ENCODE measurements at places on chromosomes 3 and 15.
A peak's percentile ranks its signal among the peaks of the same experiment; 100 is the strongest.

DNA sequence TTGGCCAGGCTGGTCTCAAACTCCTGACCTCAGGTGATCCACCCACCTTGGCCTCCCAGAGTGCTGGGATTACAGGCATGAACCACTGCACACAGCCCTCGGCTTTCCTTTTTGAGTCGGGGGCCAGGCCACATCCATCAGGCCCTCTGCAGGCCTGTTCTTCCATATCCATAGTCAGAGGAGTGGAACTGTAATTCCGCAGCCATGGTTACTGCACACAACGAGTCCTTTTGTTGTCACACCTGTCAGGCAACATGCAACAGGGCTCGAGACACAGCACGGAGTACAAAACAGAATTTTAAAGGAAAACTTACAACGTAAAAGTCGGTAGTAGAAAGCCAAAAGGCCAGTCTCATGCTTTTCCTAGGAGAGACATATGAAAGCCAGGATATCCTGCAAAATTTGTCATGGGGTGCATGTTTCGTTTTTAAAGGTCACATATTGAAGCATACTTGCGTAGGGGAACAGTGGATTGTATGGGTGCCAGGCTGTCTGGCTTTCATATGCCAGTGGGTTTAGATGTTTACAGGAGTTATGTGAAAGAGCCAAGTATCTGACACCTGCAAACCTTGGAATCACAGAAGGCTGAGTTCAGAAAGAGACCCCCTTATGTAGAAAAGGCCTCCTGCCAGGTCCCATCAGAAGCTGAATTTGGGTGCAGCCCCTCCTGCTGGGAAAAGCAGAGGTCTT, 63.2 kb upstream of the LPP start:
- DNase-seq, result no peak

DNA sequence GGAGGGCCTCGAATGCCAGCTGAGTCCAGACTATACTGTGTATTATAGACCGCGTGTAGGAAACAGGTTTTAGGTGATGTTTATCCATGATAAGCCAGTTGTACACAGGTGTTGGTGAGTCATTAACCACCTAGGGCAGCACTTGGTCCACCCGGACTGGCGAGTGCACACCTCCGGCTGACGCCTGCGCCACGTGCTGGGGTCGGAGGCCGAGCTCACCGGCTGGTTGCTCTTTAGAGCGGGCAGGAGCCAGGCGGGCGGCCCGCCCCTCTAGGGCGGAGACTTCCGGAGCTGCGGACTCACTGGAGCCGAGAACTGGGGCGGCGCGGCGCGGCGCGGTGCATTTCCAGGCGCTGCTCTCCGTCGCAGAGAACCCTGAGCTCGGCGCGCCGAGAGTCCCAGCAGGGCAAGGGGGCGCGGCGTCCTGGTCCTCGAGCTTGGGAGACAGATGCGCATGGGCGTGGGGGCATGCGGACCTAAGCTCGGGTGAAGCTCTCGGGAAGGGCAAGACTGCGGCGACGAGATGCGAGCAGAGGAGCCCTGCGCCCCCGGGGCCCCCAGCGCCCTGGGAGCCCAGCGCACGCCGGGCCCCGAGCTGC, at the start of gene ESYT3:
TSS of gene ESYT3 (plus strand) at position 341 of the 599 bp plus-strand sequence. CDS start at position 524, 183 bp downstream.
- DNase-seq, result peak; percentile 5

GRCh38 chr3:57731311-57731710, 24.8 kb upstream of the SLMAP start:
- no peak for DNase-seq

GRCh38 chr15:68299436-68299835, 21.9 kb downstream of the FEM1B start:
- no peak for DNase-seq

GRCh38 chr15:31344823-31345605, 18.4 kb downstream of the KLF13 start:
- DNase-seq, result no peak

DNA sequence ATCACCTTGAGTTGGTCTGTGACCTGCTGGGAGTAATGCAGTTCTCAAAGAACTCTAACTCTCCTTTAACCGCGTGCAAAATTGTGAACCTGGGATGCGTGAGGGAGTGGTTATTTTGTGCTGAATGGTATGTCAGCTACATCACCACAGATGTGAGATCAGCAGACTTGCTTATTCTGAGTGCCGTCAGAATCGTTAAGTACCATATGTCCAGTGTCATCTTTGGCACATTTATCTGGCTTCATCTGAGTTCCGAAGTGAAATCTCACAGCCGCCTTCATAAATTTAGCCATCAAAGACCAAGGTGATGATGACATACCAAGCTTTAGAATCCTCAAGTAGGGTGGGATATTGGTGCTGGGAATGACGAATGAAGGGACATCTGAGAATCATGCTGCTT, 347.2 kb upstream of the TPRG1 start:
- DNase-seq, result no peak

DNA sequence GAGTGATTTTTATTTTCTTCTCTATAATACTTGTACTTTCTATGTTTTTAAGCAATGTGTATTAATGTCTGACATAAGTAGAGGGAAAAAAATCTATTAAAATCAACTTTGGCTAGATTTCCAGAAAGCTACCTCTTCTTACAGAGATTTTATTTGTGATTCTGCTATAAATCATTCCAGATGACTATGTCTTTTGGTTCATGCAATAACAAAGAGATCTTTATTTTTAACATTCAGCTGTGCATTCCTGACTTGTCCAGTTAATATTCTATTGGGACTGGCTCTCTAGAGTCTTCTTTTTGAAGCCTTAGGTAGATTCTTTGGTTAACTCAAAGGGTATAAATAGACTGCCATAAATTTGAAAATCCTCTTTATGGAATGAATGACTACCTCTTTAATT, 74.3 kb upstream of the ARPP21 start:
- no peak for DNase-seq

DNA sequence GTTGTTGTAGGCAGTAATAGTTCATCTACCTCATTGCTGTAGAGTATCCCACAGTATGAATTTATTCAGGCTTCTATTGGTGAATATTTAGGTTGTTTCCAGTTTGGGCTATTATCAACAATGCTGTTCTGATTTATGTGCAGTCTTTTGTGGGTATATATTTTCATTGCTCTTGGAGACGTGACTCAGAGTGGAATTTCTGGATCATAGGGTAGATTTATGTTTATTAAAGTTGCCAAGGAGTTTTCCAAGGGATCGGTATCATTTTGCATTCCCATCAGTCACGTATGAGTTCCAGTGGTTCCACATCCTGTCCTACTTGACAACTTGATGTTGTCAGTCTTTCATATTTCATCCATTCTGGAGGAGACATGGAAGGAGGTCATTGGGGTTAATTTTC, 8.4 kb upstream of the HRH1 start:
- DNase-seq, result no peak

- no peak for DNase-seq
These were observed at the start of gene HOMER2 for GRCh38 chr15:82952158-82953081. Gene HOMER2 (minus strand): TSS chr15:82952720. CDS start chr15:82952535, 185 bp downstream.

GRCh38 chr3:43288366-43288765, 2.0 kb downstream of the SNRK start:
- no peak for DNase-seq

- DNase-seq, result no peak
These were observed 49.1 kb downstream of the NEK11 start for GRCh38 chr3:131075632-131076328.
